Stimulated activated CD4-positive, alpha-beta T cell treated with anti-CD3 and anti-CD28 coated beads, Interleukin-12 subunit alpha, Interleukin-12 subunit beta, amount 100 ng/mL, for 4 hours (primary cell): ENCODE measurements at places on chromosomes 12 and 14.

DNA sequence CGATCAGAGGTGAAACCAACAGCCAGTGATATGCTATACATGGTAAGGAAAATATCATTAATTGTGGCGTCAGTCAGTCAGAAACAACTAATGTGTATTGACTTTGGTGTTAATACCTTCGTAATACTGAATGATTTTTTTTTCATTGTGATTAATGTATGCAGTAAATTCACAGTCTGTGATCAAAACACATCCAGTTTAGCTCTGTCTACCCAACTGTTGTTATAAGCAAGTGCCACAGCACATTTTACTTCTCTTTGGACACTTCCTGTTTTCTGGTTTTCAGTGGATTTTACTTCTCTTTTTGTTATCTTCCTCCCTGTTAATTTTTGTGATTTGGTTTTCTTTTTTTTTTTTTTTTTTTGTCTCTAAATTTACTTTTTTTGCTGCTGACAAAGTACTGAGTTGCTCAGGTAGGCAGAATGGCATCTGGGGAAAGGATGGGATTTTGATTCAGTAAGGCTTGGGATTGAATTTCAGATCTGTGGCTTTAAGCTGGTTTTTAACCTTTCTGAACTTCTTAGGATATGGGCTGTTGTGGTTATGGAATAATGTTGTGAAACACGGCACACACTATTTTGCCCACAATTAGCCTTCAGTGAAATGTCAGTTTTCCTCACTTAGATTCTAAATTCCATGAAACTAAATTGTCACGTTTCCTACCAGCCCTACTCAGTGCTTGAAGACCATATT, 604 bp downstream of the GLIPR1 start:
- DNase-seq, result no peak

DNA sequence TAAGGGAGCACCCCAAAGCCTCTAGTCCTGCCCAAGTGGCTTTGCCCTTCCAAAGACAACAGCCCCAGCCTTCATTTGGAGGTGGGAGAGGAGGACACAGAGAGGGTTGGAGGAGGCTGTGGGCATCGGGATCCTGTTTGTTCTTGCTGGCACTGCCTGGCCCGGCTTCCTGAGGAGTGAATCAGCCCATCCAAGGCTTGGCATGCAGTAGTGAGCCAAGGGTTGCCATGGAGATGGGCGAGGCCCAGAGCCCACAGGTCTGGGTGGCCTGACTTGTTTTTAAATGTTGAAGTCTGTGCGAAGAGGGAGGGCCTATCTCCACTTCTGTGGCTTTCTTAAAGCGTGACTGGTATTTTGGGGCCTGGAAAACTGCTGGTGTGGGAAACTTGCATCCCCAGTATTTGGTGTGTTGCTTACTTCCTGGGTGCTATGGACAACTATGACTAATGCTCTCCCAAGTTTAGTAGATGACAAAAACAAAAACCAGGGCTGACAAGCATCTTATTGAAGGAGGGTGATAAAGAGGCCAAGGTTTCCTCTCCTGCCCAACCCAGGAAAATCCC, 15.8 kb downstream of the CD9 start:
- DNase-seq, result no peak

DNA sequence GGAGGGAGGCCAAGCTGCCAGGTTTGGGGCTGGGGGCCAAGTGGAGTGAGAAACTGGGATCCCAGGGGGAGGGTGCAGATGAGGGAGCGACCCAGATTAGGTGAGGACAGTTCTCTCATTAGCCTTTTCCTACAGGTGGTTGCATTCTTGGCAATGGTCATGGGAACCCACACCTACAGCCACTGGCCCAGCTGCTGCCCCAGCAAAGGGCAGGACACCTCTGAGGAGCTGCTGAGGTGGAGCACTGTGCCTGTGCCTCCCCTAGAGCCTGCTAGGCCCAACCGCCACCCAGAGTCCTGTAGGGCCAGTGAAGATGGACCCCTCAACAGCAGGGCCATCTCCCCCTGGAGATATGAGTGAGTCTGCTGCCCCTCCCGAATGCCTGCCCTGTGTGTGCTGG, 432 bp downstream of the IL25 start:
- DNase-seq, result no peak

DNA sequence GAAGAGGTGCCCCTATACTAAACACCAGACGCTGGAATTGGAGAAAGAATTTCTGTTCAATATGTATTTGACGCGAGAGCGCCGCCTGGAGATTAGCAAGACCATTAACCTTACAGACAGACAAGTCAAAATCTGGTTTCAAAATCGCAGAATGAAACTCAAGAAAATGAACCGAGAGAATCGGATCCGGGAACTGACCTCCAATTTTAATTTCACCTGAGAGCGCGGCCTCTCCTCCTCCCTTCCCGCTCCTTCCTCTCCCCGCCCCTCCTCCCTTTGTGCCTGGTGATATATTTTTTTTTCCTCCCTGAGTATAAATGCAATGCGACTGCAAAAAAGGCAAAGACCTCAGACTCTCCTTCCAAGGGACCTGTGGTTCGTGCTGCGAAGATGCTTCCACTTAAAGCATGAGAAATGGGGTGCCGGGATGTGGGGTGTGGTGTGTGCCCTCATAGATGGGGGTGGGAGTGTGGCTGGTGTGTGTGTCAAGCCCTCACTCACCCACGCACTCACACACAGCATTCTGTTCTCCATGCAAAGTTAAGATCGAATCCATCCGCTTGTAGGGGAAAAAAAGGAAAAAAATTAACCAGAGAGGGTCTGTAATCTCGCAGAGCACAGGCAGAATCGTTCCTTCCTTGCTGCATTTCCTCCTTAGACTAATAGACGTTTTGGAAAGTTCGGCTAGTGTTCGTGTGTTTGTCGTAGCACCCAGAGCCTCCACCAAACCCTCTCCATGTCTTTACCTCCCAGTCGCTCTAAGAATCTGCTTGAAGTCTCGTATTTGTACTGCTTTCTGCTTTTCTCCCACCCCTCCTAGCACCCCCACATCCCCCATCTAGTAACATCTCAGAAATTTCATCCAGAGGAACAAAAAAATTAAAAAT, 4.5 kb downstream of the HOXC10 start:
- DNase-seq, result no peak

DNA sequence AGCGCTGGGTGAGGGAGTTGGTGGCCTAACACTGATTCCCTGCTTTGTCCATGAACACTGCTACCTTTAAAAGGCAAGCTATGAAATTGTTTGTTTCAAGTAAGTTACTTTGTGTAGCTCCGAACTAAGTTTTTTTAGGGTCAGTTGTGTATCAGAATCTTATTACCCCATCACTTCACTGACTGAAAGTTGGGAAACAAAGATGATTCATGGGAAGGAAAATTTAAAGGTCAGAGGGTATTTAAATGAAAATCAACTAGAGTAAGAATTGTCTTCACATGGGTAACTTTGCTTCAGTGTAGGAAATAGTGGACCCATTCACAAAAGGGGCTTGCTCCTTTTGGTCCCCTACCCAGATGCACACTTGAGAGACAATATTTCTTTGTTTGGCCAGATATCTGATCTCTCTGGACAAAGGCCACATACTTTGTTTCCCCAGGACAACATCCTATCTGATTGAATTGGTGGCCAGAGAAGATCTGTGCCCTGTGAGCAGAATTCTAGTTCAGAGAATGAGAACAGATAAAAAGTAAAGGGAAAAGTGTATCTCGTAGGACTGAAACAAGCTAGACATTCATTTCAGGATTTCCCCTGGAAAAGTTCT, 53.5 kb downstream of the RAB35 start:
- DNase-seq, result no peak
